ENCODE measurements at places on chromosomes 5 and 9.

DNA sequence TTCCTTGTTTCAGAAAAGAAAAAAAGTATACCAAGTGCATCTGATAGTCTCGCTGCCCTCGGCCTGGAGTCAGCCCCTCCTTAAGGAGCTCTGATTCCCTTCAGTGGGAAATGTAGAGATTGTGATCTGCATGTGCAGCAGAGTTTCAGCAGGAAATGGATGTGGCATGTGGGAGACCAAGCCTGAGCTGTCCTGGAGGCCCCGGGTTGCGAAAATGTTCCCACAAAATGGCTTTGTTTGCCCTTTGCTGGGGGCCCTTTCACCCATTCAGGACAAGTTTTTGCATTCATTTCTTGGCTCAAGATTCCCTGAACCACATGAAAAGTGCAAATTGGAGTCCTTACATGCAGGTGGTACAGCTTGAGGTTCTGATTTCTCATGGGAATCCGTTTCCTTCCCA, 230.9 kb downstream of the GADD45G start:
- DNase-seq: no peak

GRCh38 chr5:78006449-78006848, 230.3 kb upstream of the TBCA start:
- DNase-seq: no peak

DNA sequence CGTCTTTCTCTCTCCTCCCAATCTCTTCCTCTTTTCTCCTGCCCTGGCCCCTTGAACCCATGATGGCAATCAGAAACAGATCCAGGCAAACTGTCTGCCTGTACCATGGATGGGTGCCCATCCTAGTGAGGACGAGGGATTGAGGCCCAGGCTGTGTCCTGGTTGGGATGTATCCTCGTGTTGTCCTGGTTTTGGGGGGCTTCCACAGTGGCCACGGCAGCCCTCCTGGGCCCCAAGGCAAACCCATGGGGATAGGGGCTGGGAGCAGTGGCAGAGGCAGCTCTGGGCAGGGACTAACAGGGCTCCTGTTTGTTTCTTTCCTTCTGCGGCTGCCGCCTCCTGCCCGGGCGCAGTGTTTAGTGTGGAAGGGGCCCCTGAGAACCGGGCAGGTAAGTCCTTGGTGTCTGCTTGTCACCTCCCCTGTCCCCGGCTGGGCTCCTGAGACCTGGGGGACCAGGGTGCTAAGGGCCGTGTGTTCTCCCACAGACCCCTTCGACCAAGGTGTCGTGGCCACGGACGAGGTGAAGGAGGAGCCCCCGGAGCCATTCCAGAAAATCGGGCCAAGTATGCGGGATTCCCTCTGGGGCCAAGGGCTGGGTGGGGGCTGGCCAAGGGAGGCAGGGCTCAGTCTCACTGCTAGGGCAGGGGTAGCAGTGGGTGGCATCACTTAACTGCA, 70.0 kb downstream of the AMBP start:
- no peak for DNase-seq

DNA sequence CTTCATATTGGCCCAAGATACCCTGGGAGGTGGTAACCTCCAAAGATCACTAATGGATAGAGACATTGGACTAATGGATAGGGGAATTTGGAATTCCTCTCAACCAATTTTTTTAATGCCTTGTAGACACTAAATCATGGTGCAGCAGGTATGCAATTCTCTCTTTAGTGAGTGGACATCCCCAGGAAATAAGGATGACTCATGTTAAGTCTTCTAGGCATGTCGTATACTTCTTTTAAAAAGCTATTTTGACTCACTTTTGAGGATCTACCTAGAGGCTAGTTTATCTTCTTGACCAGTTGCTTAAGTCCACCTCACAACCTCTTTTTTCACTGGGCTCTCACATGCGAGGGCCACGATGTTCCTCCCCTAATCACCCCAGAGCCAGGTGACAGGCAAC, 211.6 kb upstream of the CDH12 start:
- DNase-seq: no peak

- no peak for DNase-seq
Measured at GRCh38 chr5:94480486-94480885, 137.9 kb downstream of the KIAA0825 start.

- no peak for DNase-seq
Measured at GRCh38 chr5:3787604-3788003, 192.0 kb downstream of the IRX1 start.

DNA sequence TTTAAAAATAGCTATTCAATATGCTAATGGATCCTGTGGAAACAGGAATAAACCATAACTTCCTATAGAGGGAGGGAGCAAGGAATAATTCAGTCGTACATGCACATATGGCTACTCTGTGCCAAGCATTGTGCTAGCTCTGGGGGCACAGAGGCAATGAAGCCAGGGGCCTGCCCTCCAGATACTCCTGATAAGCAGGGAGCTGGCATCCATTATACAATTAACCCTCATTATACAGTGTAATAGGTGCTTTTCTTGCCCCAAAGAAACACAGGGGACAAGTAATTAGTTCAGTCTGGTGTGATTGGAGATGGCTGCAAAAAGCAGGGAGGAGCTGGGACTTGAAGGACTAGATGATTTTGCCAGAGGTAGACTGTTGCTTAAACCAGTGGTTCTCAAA, 200.4 kb downstream of the SREK1 start:
- DNase-seq: no peak

DNA sequence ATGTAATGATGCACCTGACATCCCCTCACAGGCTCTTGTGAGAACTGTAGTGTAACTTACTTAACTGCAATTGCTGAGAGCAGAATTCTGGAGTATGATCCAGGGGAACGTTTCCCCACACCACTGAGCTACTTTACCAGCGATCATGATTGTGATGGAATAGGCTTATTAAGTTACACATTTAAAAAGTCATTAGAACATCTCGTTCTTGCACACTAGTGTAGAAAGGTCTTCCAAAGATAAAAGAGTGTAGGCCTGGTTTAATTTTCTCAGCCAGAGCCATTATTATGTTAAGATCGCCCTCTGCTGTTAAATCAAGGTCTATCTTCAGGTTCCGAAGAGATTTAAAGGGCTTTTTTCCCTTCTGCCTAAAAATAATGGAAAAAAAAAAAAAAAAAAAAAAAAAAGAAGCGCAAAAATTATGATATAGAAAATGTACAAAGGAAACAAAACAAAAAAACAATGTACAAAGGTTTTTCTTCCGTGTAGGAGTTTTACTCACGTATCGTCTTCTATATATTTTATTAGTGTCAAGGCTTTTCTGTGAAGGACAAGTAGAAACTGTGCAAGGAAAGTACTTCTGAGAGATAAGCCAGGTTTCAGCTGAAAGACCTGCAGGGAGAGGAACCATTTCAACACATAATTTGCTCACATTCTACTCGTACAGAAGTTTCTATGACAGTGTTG, 18.6 kb upstream of the MOB3B start:
- DNase-seq: no peak

GRCh38 chr5:174935854-174936474, 211.6 kb downstream of the MSX2 start:
- peak; percentile 11 for DNase-seq

- no peak for DNase-seq
Measured at GRCh38 chr5:159704160-159704559, 212.1 kb upstream of the ADRA1B start.

GRCh38 chr9:70076678-70077077, 33.0 kb downstream of the MAMDC2 start:
- no peak for DNase-seq

DNA sequence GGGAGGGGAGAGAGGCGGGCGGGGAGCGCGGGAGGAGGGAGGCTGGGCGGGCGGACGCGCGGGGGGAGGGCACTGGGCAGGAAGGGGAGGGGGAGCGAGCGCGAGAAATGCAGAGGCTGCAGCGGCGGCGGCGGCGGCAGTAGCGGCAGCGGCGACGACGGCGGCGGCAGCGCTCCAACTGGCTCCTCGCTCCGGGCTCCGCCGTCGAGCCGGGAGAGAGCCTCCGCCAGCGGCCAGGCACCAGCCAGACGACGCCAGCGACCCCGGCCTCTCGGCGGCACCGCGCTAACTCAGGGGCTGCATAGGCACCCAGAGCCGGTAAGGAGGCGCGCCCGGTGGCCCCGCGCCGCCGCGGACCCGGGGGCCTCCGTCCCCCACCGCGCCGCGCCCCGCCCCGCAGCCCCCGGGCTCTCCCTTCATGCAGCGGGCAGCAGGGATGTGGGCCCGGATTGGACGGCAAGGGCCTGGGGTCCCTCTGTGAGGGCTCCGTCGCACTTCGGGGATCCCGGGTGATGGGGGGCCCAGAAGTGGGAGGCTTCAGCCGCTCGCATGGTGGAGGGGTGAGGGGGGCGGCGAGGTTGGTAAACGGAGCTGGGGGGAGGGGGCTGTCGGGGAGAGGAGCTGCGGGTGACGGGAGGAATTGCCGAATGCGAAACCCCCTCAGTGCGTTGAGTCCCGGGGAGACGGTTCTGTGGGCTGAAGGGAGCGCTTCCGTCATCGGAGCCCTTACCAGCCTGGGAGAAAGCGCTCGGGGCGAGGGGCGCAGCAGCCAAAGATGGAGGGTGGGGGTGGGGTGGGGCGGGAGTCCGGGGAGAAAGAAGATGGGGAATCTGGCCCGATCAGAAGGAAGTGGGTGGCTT, at the start of gene BASP1:
Gene BASP1, plus strand, starts transcription at position 139 of the 860 bp plus-strand sequence. CDS start 57,586 bp downstream, outside the sequence.
- DNase-seq: peak; percentile 2

DNA sequence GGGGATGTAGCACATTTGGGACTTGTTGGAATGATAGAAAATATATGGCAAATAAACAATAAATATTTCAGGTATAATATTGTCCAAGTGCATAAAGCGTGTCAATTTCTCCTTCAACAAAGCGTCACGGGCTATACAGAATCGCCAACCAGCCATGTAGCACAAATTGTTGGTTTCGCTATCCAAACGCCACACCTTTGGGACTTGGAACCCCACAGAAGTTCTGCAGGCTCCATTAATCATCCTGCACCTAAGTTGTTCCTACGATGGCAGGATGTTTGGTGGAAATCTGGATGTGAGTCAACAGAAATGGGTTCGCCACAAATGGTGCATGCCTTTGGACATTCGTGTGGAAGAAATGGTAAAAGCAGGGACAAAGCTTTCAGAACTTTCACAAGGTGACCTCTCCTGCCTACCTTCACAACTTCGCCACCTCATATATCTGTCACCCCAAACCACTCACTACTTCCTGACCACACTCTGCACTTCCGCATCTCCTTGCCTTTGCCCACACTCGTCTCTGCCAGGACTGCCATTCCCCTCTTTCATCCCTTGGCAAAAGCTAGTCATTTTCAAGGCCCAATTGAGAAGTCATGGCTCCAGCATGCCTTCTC, 95.7 kb downstream of the LHFPL2 start:
- no peak for DNase-seq

DNA sequence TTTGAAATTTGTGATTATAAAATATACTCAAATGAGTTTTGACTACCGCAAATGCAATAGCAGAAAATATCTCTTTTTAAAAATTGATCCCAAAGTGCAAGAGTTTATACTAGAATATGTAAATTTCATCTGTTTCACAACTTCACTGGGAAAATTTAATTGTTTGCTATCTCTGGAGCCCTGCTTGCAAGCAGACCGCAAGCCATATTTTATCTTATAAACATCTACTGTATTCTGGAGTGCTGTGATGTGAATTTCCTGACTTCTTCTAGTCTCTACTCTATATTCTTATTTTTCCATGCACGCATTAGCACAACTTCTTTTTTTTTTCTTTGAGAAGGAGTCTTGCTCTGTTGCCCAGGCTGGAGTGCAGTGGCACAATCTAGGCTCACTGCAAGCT, 98.7 kb downstream of the DROSHA start:
- DNase-seq: no peak

- DNase-seq: no peak
Measured at GRCh38 chr9:130287736-130288135, 22.2 kb downstream of the HMCN2 start.

GRCh38 chr5:96326902-96327301, 106.1 kb downstream of the PCSK1 start:
- DNase-seq: no peak

DNA sequence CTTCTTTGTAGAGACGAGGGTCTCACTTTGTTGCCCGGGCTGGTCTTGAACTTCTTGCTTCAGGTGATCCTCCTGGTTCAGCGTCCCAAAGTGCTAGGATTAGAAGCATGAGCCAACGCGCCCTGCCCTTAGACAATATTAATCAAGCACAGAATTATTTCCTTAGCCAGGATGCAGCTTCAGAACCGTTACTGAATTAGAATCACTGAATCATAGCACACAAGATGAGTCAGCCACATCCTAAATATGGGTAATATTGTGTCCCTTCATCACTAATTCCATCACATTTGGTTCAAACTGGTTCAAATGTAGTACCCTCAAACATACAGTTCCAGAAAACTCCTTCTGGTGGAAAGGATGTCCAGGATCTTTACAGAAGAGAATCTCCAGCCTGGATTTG, 82.7 kb downstream of the BNC2 start:
- no peak for DNase-seq

- no peak for DNase-seq
Measured at GRCh38 chr5:68070591-68071281, 144.8 kb upstream of the PIK3R1 start.

DNA sequence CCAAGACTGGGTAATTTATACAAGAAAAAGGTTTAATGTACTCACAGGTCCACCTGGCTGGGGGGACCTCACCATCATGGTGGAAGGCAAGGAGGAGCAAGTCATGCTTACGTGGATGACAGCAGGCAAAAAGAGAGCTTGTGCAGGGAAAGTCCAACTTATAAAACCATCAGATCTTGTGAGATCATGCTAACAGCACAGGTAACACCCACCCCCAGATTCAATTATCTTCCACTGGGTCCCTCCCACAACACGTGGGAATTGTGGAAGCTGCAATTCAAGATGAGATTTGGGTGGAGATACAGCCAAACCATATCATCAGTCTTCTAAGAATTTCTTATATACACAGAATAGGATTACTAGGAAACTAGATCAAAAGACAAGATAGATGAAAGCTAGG, 555.6 kb downstream of the PRR16 start:
- no peak for DNase-seq

GRCh38 chr9:131036529-131037334, 27.8 kb downstream of the LAMC3 start:
- no peak for DNase-seq

DNA sequence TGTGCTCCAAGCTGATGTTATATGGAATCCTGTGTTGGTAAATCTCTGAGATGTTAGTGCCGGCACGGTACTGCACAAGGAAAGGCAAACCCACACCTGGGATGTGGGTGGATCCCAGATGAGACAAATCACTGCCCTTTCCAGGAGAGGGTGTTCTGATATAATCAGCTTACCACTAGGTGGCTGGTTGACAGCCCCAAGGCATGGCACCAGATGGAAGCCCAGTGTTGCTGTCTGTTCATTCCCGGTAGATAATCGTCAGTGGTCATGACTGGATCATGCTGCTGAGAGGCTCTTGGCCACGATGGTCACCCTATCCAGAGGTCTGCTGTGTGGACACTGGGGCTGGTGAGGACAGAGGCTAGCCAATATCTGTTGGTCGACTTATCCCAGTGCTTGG, 184.0 kb downstream of the CACNA1B start:
- no peak for DNase-seq

- DNase-seq: no peak
Measured at GRCh38 chr9:83472221-83472665, 66.0 kb downstream of the FRMD3 start.

DNA sequence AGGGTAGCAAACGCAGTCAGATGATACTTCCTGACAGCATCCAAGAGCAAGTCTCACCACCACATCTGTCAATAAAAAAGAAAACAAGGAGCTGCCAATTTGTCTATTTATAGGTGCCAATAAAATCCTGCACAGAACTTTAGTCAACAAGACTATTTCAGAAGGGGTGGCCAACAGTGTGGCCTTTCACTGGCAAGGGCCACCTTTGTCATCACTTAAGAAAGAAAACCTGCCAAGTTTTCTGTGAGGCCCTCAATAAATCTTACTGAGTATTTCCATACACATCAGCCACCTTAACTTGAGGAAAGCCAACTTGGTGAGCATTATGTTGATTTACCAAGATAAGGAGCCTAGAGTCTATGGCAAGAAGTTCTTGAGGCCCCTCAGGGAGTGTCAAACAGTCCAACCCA, 312.3 kb downstream of the ENC1 start:
- DNase-seq: no peak
